Right lung (tissue), 10 donors: ENCODE measurements at places on chromosomes 13 and 19. TPM values are rescaled to one million over a fixed set of nuclear protein-coding genes. Genes with fewer than 3 reads are reported as not detected.

The CD177 gene
- 0.72 TPM for polyA plus RNA-seq

The ZNF66 gene
- 3.6 TPM for polyA plus RNA-seq

The MEIOSIN gene
- polyA plus RNA-seq, result not detected

The EHD2 gene
- polyA plus RNA-seq, result 160 TPM

The ZNF416 gene
- 7.5 TPM for polyA plus RNA-seq
